Type B pancreatic cell (in vitro differentiated cells): ENCODE measurements at places on chromosomes 12 and 14. TPM values are rescaled to one million over a fixed set of nuclear protein-coding genes. Genes with fewer than 3 reads are reported as not detected.

Gene ACVRL1
- 0.46 and 0.95 TPM in 2 replicates for total RNA-seq

DNA sequence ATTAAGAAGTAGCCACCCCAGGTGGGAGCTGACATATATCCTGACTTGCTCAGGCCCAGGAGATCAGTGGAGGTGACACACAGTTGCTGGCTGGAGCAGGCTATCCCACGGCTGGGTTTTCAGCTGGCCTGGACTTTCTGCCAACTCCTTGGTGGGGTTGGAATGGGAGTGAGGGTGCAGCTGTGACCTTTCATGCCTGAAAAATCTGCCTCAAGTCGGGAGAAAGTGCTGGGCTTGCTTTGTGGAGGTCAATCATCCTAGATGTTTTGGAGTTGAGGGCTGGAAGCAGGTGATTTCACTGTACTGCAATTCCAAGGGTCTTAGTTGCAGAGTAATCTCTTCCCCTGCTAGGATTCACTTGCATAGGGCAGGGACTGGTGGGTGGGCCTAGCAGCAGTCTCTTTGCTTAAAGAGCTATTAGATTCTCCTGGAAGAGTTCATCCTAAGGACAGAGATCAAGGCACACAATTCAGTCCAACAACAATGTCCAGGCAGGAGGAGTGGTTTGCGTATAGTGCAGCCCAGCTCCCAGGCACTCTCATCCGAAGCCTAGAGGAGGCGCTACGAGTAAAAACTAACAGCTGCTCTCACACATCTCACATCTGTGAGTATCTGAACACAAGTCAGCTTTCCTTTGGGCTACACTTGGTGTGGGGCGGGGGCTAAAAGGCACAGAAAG lies 98.1 kb downstream of the GAS2L3 start:
- H3K36me3 ChIP-seq: no peaks in the 10 kb centered on the region
- peaks cover 4% of the 10 kb centered on the region for H3K27me3 ChIP-seq
- no peak for DNase-seq
- H3K27ac ChIP-seq: no peak overlapping the region

DNA sequence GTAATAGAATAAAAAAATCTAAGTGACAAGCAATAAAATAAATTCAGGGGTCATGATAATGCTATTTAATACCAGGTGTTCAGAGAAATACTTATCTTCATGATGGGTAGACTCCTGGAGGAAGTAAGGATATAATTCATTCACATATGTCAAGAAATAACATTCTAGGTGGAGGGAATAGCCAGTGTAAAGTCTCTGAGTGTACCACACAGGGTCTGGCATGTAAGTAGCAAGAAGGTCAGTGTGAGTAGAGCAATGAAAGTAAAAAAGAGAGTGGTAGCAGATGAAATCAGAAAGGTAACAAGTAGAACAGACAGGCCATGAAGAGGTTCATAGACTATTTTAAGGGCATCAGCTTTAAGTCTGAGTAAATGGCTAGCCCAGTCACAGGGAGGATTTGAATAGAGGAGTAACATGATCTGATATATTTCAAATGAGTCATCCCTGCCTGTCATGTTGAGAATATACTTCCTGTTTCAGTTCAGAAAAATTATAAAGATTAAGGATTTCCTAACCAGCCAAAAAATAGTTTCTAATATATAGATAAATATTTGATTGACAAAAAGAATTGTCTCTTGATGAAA lies 519.9 kb downstream of the C12orf50 start:
- peaks cover 13% of the 10 kb centered on the region for H3K4me1 ChIP-seq
- no peaks in the 10 kb centered on the region for H3K27me3 ChIP-seq
- peak overlapping the region; percentile 3 for H3K27ac ChIP-seq
- H3K4me3 ChIP-seq: no peak overlapping the region

GRCh38 chr12:51281202-51281924 lies 11.1 kb upstream of the SMAGP start:
- no peak overlapping the region for H3K27ac ChIP-seq
- DNase-seq: no peak
- peaks cover 3% of the 10 kb centered on the region for H3K27me3 ChIP-seq
- H3K4me3 ChIP-seq: no peak overlapping the region
- H3K36me3 ChIP-seq: no peaks in the 10 kb centered on the region
- H3K4me1 ChIP-seq: no peaks in the 10 kb centered on the region

GRCh38 chr12:96070670-96071279 lies 35.4 kb upstream of the LTA4H start:
- H3K4me3 ChIP-seq: peak overlapping the region; percentile 14
- no peak for DNase-seq
- H3K27me3 ChIP-seq: peaks cover 4% of the 10 kb centered on the region

DNA sequence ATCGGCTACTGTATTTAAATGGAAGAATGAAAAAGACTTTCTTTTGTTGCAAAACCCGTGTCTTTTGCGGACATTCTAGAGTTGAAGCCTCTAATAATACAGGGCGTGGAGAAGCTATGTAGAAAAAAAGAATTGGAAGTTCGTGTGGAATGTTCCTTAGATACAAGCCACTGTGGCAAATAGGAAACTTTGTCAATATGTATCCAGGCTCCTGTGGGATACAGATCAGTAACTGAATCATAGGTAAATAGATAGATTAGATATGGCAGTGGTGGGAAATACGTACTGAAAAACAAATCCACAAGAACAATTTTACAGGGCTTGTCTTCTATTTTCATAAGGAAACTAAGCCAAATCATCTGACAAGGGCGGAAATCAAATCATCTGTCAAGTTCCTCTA lies 245.4 kb downstream of the EGLN3 start:
- no peak overlapping the region for H3K27ac ChIP-seq
- no peak for DNase-seq

- H3K4me3 ChIP-seq: no peak overlapping the region
- no peak overlapping the region for H3K27ac ChIP-seq
- DNase-seq: no peak
- H3K36me3 ChIP-seq: peaks cover 4% of the 10 kb centered on the region
Observed at GRCh38 chr12:3030821-3031429, 46.3 kb upstream of the TSPAN9 start.

DNA sequence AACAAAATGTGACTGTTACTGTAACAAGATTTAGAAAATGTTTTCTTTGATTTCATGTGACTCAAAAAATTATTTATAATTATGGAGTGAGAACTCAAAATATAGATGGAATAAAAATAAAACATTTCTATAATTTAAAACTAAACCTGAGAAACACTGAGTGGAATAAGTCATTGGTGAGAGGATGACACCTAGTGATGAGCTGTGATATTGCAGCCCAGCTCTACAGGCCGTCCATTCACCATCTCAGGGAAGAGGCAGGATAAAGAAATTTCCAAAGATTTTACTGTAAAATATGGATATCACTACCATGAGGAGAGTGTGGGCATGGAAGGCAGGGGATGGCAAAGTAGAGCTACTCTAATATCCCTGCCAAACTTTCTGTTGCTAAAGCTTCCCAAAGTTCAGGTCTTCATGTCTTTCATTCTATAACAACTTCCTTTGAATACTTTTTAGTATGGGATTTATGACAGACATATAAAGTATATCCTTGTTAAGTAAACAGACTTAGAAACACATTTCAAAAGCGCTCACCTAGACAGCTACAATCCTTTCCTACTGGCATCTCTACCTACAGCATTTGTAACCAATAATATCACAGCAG lies 308.0 kb downstream of the ITPR2 start:
- H3K4me1 ChIP-seq: no peaks in the 10 kb centered on the region
- H3K4me3 ChIP-seq: no peak overlapping the region
- no peaks in the 10 kb centered on the region for H3K27me3 ChIP-seq
- H3K36me3 ChIP-seq: peaks cover 28% of the 10 kb centered on the region

DNA sequence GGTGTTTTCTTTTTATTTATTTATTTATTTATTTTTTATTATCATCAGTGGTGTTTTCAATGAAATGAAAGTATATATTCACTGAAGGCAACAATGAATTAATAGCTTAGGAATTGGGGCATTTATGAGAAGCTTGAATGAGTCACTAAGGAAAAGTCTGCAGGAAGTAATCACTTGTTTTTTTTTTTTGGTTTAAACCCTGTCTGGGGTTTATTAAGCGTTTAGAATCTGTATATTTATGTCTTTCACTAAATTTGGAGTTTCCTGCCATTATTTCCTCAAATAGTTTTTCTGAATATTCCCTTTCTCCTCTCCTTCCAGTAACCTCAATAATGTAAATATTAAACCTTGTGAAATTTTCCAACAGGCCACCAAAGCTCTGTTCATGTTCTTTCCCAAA lies 85.5 kb downstream of the TESC start:
- no peak for DNase-seq
- H3K36me3 ChIP-seq: peaks cover 60% of the 10 kb centered on the region
- H3K4me3 ChIP-seq: no peak overlapping the region
- no peaks in the 10 kb centered on the region for H3K4me1 ChIP-seq
